ENCODE measurements at places on chromosomes 3 and 15.
A peak's percentile ranks its signal among the peaks of the same experiment; 100 is the strongest.

DNA sequence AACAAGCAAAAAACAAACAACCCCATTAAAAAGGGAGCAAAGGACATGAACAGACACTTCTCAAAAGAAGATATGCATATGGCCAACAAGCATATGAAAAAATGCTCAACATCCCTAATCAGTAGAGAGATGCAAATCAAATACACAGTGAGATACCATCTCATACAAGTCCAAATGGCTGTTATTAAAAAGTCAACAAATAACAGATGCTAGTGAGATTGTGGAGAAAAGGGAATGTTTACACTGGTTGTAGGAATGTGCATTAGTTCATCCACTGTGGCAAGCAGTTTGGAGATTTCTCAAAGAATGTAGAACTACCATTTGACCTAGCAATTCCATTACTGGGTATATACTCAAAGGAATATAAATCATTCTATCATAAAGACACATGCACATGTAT, 44.5 kb downstream of the RIOX2 start:
- DNase-seq: no peak

DNA sequence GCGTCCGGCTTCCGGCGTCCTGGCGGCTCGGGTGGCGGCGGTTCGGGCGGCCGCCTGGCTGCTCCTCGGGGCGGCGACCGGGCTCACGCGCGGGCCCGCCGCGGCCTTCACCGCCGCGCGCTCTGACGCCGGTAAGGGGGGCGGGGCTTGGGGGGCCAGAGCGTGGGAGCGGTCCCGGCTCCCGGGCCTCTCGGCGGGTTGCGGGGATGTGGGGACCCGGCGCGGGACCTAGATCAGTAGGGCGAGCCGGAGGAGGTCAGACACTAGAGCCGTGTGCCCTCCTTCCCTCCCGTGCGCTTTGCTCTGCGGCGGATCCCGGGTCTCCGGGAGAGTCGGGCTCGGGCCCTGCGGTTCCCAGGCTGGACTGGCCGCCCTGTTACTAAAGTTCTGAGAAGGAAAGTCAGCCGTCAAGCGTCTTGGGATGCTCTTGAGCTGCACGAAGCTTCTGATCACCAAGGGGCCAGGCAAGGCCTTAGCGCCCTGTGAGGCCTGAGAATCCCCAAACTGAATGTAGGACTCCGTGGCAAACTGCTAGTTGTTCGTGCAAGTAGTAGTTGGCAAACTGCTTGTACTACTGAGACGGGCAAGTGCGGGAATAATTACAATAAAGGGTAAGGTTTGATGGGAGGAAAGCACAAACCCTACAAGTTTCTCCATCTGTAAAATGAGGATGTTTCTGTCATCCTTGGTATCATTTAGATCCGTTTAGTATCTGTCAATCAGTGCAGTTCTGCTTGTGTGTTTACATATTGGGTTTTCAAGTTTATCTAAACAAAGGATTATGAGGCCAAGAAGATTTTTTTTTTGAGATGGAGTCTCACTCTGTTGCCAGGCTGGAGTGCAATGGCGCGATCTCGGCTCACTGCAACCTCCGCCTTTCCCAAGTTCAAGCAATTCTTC, 587 bp downstream of the PIGX start:
- DNase-seq: peak; percentile 35

DNA sequence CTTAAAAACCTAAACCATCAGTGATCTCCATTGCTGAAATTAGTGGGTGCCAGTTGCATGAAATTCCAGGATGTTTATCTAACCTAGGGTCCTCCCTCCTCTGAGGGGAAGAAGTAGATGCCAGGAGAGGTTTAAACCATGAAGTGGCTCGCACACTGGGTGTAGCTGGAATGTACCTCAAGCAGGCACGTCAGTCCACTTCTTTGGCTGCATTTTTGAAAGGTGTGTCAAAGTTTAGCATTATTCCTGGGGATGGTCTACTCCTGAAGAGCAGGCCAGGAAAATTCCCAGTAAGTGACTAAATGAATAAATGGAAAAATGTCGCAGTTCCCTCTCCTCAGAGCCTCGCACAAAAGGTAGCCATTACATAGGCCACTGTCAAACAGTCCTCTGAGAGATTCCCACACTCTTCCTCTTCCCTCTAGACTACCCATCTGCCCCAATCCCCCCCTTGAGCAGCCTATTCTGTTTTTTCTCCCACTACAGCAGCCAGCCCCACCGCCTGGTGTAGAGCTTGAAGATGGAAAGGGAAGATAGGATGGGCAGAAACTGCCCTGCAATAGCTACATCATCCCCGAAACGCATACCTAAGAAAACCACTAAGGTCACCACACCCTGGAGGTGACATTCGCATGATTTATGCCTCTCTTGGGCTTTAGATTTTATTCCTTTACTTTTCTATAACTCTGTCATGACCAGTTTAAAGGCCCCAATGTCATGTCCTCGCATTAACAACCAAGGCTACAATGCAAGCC, 655 bp upstream of the TMOD3 start:
- DNase-seq: no peak

DNA sequence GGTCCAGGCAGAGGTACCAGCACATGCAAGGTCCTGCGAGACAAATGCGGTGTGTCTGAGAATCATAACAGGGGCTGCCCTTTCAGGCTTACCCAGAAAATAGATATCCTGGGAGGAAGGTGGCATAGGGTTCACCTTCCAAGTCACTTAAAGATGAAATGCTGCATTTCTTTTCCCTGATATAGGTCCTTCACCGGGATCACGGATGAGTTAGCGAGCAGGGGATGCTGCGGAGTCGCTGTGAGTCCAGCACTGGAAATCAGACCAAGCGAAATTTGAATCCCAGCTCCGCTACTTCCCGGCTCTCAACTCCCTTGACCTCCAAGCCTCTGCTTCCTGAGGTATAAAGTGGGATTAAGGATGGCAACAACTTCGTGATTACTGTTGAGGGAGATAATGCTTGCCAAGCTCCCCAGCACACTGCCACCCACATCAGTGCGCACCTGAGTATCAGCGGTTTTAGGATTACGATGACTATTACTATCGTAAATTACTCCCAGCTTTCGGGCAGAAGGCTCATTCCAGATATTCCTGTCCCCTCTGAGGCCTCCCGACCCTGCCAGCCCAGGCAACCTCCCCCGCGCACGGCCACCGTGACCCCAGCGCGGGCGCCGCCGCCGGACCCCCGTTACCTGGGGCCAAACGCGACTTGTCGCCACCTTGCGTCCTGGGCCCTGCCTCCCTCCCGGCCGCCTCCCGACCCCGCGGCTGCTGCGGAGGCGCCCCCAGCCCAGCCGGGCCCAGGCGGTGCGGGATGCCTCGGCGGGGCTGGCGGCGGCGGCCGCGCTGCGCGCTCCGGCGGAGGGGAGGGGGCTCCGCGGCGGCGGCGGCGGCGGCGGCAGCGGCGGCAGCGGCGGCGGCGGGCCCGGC, 589 bp upstream of the GPR27 start:
- DNase-seq: no peak

DNA sequence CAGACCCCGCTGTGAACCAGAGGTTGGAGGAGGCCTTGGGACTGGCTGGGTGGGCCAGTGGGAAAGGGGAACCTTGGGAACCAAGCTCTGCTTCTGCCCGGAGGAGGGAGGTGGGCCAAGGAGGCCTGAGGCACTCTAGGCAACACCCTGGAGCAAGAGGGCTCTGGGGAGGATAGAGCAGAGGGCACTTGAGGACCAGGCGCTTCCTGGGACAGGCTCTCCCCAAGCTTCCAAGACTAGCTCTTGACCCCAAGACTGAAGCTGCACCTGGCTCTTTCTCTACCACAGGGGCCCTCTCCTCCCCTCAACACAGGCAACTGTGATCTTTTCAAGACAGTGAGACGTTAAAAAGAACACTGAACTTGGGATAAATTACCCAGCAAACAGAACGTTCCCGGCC, 20.3 kb downstream of the TKT start:
- no peak for DNase-seq
